Hematopoietic multipotent progenitor cell treated with erythropoietin and hydrocortisone succinate and interleukin-3 and kit ligand, for 4 days (in vitro differentiated cells): ENCODE measurements at places on chromosomes 2 and 18.

GRCh38 chr18:56568986-56569385, 69.4 kb downstream of the TXNL1 start:
- DNase-seq = peak; percentile 13

DNA sequence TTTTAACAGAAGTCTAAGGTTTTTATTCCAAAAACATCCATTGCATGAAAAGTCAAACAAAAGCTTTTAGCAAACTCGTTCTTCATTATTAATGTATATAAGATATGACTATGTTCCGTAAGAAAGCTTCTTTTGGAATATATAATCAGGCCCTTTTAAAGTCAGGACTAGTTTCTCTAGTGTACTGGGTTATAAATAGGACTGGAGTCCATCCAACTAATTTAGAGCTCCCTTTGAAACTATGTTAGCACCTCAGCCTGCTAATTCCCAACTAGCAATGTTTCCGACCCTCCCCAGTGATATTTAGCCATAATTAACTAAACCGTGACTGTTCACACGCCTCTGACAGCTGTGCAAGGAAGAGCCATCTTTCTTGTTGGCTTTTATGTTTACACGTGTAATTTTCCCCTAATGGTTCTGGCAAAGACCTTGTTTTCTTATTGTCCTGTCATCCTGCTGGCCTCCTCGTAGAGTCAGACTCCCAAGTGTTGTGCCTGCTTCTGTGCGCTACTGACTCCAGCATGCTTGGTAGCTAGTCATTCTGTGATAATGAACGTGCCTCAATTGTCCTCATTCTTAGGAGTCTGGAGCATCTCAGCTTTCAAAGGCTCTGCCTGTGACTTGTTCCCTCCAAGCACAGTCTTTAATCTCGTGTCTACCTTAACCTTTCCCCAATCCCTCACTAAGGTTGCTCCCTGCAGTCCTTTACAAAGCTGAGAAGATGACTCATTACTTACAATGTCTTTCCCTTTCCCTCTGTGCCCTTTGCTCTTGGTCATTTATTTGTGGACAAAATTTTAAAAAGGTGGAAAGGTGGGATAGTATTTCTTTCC, 172.2 kb upstream of the RASGRP3 start:
- no peak for DNase-seq

GRCh38 chr18:8081872-8082553, 514.9 kb downstream of the PTPRM start:
- no peak for DNase-seq

DNA sequence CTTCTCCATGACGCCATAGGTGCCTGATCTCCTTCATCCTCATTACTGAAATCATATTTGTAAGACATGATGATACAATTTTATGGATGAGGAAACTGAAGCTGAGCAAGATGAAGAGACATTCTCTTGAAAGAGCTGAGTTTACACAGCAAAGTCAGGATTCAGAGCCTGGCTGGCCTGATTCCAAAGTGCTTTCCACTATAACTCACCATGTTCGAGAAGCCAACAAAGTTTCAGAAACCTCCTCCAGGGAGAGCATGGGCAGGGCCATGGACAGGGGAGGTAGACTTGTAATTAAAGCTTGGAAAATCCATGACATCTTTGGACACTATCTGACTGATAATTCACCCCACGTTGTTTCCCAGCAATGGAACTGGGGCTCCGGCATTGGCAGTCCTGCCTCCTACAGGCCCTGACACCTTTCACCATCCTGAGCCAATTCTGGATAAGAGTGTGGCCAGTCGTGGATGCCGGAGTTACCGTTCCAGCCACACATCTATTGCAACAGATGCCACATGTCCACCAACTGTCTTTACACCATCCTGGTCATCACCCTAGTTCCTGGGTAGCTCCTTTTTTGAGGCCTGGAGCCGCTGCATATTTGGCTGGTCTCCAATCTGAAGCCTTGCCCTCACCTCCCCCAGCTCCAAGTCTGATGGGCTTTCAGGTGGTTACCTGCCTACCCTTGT, 85.0 kb upstream of the PPP1CB start:
- DNase-seq = no peak

DNA sequence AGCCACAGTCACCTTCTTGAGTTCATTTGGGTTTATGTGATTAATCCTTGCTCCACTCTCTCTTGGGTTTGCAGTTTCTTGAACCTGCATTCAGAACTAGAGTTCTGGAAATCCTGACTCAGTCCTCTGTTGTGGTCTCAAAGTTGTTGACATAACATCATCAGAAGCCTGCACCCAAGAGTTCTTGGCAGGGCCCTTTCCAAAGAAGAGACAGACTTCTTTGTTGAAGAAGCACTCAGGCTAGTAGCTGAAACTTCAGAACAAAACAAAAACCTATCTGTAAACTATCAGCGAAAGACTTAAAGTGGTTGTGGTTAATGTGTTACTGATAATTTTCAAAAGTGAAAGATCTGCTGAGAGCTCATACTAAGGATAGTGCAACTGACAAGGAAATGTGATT, 120.8 kb downstream of the FAM168B start:
- no peak for DNase-seq

DNA sequence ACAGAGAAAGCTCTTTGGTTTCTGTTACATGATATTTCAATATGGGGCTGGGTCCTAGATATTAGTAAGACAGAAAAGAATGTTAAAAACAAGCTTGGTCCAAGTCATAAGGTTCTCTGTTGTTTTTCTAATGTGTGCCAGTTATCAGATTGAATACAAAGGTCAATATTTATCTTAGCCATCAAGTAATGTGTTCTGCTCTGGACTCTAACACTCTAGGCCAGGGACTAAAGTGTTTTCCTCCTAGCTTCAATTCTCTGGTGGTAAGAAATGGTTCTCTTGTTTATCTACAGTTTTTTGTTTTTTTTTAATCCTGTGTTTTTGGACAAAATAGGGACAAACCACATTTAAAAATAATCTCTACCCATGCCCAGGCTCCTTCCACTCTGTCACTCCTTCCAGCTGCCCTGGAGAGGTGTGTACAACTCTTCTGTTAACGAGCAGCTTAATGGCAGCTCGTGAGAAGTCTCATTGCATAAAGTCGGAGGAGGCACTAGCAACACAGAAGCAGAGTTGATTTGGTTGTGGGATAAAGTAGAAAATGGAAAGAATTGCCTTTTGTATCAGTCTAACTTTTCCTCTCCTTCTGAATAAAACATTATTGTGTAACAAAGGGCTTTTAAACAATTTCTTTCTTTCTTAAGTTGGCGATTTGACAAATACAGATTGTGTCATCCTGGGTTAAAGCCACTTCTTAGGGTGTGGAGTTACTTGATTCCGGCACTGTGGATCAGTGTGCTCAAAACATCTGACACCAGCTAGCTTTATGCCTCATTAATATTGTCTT, 8.0 kb upstream of the SESTD1 start:
- no peak for DNase-seq

GRCh38 chr2:57728691-57729090, 317.9 kb upstream of the VRK2 start:
- no peak for DNase-seq

DNA sequence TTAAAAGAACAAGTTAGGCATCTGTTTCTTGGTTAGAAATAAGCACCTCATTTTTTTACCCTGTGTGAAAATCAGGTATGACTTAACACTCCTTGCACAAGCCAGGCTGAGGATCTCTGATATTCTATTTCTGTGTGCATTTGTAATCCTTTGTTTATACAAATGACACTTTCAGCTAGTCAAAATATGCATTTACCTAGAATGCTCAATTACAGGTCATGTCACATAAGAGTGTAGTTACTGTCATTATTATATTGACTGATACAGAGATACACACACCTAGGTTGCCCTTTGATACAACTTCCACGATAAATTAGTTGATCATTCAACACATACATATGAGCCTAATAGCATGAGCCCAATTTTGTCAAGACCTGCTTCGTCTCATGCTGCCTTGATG, 144.3 kb downstream of the CHST9 start:
- no peak for DNase-seq

- DNase-seq = peak; percentile 50
These were observed 480.8 kb upstream of the KLHL29 start for GRCh38 chr2:22904126-22904684.

DNA sequence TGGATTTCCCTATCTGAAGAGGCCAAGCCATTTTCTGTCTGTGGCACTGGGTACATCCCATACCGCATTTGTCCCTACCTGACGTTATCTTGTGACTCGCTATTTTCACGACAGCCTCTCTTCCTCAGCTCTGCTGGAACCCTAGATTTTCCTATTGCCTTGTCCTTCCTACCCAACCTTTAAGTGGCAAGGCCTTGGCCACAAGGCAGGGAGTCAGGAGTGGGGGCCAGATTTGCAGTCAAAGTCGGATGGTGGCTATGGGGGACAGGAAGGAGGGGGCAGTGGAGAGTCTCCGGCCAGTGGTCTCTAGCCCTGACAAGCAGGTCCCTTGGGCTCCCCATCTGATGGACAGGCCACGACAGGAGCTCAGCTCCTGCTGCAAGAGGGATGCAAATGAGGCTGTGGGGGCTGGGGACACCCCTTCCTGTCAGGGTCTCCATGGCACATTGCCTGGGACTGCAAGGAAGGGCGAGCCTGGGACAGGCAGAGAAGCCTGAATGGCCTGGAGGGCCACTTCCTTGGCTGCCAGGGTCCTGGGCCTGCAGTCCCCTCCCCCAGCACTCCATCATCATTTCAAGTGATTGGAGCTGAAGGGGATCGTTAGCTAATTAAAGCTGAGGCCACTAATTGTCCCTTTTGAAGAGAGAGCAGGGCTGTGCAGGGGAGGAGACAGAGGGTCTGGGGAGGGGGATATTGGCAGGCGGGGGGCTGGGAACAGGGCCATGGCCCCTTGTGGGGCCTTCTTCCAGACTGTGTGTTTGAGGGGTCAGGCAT, 6.3 kb upstream of the ECEL1 start:
- no peak for DNase-seq

DNA sequence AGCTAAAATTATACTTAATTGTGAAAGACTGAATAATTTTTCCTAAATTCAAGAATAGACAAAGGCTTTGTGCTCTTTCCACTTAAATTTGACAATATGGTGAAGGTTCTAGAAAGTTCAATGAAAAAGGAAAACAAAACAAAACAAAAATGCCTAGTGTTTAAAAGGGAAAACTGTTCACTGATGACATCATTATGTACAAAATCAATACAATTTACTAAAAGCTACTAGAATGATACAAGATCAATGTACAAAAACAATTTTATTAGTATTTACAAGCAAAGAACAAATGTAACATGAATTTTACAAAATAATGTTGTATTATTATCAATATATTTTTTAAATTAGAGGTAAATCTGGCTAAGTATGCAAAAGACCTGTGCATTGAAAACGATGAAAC, 499.1 kb upstream of the FSIP2 start:
- DNase-seq = no peak

DNA sequence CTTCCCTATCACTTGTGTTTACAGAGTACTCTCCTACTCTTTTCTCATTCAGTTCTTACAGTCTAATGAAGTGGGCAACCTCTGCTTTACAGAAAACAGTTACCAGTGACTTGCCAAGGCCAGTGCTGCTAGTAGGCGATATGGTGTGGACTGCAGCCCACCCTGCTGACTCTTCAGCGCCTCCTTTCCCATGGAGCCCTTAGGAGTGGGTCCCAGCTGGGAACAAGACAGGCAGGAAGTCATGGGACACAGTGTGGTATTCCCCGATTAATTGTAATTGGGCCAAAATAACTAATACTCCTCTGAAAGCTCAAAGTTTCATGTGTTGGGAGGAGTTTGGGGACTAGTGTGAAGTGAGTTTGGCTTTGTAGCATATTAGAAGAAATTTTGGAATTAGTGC, 120.1 kb upstream of the EML6 start:
- DNase-seq = no peak
